Muscle of back (tissue), 13 donors: ENCODE measurements at places on chromosomes 3 and 15. TPM values are rescaled to one million over a fixed set of nuclear protein-coding genes. Genes with fewer than 3 reads are reported as not detected.

The SLC24A1 gene
- 9.4 TPM for polyA plus RNA-seq

The HCLS1 gene
- 4.2 TPM for polyA plus RNA-seq

The SCAANT1 gene
- 1.6 TPM for polyA plus RNA-seq

The RBP2 gene
- polyA plus RNA-seq = not detected

- DNase-seq = no peak
Observed at GRCh38 chr15:28944286-28944685, 58.5 kb downstream of the APBA2 start.

- DNase-seq = no peak
Observed at GRCh38 chr3:58452176-58452575, 18.5 kb upstream of the PDHB start.

- DNase-seq = no peak
Observed at GRCh38 chr3:172383306-172383796, 64.9 kb downstream of the GHSR start.

- DNase-seq = no peak
Observed at GRCh38 chr3:190989218-190989617, 126.7 kb upstream of the GMNC start.

DNA sequence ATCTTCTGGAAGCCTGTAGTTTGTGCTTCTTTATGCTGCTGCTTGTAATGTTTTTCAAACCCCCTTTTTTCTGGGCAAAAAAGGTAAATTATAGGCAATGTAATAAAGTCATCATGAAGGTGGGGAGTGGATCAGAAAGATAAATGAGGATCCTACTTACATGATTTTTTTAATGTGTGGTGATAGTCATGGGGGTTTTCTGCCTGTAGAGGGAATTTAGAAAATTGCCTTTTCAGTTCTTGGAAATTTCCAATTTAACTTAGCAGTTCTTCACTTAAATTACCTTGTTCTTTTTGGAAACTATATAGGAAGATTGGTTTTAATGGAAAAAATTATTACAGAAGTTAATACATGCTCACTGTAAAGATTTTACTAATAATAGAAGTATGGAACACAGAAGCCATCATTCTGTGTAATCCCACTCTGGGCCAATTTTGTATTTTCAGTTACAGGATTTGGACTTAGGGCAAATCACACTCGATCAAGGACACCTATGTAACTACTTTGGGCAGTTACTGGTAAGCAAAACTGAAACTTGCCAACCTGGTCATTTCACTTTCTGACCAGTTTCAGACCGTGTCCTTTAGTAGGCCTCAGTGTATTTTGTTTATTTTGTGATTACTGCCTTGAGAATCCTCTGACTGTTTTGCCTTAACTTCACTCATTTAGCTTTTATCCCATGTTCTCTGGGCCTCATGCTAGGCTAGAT is 10.5 kb upstream of the SCAANT1 start:
- no peak for DNase-seq

DNA sequence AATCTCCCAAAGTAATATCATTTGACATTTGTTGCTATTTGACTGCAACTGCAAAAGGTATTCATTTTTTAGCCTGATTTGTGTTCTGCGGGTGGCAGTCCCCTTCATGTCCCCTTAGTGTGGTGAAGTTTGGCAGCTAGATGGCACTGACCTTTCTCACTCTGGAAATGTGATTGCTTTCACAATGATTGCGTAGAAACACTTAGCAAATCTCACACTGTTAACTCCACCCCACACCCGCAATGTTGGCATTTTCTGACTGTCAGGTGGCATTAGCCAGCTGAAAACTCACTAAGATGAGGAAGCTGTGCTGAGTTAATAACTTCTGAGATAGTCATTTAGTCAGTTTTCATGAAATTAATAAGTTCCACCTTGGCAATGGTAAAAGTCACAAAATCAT is 76.9 kb downstream of the TRIM69 start:
- DNase-seq = no peak

- no peak for DNase-seq
Observed at GRCh38 chr3:15276028-15276724, 56.2 kb downstream of the SH3BP5 start.

- DNase-seq = peak; percentile 91
Observed at GRCh38 chr3:54988838-54989630, 61.2 kb upstream of the LRTM1 start.

DNA sequence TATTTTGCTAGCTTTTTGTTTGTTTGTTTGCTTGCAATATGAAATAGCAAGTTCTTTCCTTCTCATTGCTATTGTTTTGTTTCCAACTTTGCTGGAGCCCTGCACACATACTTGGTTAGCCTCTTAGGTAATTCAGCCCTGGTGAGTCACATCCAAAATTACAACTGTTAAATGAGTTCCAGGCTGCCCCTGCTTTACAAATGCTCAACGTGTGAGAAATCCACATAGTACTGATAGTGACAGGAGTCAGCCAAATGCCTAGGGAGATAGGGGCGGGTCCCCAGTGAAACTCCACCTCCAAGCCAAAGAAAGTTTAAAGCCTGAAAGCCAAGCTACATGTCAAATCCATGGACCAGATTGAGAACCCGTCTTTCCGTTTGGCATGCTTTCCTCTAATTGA is 81.3 kb upstream of the RNF7 start:
- no peak for DNase-seq

GRCh38 chr3:11287404-11287803 is 15.2 kb downstream of the ATG7 start:
- no peak for DNase-seq

DNA sequence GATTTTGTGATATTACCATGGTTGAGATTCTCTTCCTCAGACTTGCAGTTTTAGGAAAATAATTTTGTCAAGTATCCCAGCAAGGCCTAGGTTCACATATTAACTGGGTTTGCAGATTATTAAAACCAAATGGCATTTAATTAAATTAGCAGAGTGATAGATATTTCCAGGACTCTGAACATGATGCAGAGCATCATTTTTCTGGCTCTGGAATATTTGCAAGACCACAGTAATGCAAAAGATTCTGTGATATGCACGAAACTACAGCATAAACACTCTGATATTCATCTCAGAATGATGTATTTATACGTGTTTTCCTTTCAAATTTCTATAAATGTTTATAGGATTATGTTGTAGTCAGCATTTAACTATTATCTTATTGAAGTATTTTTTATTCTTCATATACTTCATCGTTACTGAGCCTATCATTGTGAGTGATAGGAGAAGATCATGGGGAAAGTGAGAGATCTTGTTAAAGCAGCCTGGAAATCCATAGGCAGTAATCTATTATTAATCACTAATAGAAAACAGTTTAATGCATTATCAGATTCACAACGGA is 1245.6 kb downstream of the OTOL1 start:
- no peak for DNase-seq
